ENCODE measurements at places on chromosomes 3 and 15.

- DNase-seq: no peak
Observed at GRCh38 chr3:122377975-122378374, 5.1 kb downstream of the MIX23 start.

- DNase-seq: no peak
Observed at GRCh38 chr3:129286081-129286480, 7.4 kb downstream of the HMCES start.

DNA sequence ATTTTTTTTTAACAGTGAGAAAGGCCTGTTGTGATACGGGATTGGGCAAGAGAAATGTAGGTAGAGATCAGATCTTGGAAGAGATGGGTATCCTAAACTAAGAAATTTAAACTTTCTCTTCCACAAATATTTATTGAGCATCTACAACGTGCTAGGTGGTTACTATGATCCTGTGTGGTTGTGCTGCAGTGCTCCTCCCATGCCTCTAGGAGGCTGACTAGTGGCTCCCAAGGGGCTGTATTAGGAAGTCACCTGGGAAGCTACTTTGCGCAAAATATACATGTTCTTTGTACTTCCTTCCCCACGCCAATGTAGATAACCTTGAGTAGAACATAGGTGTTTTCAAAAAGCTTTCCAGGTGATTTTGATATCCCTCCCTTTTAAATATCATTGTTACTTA, 27.2 kb downstream of the USP3 start:
- no peak for DNase-seq

- no peak for DNase-seq
Observed at GRCh38 chr15:101156509-101157159, 95.2 kb downstream of the CHSY1 start.

DNA sequence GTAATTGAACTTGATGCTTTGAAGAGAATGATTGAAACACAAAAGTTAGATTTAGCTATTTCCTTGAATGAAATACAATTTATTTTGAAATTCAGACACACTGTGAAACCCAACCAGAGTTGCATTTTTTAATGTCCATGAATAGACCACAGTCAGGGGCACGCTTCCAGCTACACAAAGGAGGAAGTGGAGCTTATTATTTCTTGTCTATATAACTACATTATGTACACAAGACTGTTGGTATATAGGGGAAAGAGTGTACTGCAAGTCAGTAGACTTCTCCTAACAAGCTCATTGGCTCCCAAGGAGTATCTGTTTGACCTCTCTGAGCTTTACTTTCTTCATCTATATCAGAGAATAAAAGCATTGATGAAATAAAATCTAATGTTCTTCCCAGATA, 326.2 kb downstream of the RYR3 start:
- no peak for DNase-seq

- DNase-seq: no peak
Observed at GRCh38 chr3:111080413-111080812, 8.8 kb downstream of the NECTIN3 start.

GRCh38 chr15:69163141-69163669, 2.8 kb downstream of the GLCE start:
- DNase-seq: no peak

DNA sequence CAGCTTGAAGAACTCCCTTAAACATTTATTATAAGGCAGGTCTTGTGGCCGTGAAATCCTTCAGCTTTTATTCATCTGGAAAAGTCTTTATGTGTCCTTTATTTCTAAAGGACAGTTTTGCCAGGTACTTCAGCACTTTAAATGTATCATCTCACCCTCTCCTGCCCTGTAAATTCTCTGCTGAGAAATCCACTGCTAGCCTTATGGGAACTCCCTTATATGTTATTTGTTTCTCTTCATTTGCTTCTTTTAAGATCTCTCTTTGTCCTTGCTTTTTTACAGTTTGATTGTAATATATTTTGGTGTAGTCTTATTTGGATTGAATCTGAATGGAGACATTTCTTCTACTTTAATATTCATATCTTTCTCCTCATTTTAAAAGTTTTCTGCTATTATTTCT, 86.7 kb upstream of the RBMS3 start:
- DNase-seq: no peak

GRCh38 chr3:136250903-136251460, 842 bp downstream of the PCCB start:
- DNase-seq: no peak

DNA sequence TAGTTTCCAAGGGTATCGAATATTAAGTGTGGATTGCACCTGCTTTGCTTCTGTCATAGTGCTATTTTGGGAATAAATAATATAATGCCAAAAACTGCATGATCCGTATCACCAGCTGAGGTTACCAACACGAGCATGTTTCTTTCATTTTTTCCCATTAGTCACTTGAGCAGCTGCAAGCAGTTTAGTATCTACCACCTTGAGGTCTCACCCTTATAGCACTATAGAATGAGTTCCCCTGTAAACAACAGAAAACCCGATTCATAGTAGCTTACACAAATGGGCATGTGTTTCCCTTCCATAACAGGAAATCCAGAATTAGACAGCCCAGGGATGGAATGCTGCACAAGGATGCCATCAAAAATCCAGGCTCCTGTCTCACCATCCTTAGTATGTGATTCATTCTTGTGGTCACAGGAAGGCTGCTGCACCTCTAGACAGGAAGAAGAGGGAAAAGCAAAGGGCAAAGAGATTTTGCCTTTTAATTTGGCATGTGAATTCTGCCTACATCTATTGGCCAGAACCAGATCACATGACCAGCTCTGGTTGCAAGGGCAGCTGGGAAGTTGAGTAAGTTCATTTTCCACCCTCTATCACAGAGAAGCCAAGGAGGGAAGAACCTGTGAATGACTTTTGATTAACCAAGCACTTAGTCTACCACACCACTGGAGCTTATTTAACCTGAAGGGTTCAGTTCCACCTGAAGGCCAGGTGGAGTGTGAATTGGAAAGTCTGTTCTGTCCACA, 91.3 kb upstream of the SLC25A36 start:
- no peak for DNase-seq

DNA sequence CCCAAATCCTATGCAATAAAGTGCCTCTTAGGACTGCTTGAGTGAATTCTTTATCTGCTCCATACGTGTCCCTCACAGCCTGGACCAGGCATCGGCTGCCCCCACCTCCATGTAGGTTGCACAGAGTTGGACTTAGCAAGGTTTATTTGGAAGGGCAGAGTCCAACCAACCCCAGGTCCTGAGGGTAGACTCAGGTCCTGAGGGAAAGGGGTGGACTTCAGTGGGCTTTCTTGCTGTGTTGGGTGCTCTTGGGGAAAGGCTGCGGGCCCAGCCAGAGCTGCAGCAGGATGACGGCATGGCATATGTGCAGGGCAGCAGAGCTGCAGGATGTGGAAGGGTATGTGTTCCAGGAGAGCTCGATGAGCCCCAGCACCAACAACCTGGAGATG, 6.5 kb downstream of the ALG3 start:
- DNase-seq: no peak

DNA sequence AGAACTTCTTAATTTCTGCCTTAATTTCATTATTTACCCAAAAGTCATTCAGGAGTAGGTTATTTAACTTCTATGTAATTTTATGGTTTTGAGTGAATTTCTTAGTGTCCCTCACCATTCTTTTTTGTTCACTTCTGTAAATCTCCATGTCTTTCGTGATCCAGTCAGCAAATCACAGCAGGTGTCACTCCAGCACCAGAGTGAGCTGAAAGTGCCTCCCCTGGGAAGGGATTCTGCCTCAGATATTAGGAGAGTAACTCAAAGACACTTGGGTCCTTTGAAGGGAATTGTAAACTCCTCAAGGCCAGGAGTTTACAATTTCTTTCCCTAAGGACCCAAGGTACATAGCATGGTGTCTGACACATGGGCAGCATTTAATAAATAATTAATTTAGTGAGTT, 207.6 kb upstream of the AZI2 start:
- no peak for DNase-seq

GRCh38 chr3:48268936-48269561, 28.1 kb downstream of the ZNF589 start:
- peak; percentile 17 for DNase-seq

- no peak for DNase-seq
Observed at GRCh38 chr3:116153174-116153573, 292.1 kb downstream of the LSAMP start.

DNA sequence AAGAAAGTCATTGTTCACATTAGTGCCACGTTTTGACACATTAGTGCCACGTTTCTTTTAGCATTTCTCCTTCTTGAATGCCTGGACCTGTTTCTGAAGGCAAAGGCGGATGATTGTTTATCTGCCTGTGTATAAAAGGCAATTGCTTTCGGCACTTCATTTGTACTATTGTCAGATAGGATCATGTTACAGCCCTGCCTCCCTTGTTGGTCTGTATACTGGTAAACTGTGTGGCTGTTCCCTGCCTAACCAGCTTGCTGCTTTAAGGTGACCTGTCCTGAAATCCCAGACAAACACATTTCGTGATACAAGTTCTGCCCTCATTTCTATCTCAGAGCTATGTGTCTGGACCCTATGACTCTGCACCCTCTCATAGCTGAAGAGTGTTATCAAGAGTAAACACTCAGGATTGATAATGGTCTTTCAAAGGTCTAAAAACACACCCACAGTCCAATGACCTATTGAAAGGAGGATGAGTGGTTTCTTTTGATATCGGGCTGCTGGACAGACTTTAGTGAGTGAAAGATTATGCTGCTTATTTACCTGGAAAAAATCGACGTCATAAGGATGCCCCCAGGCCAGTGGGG, 276.3 kb upstream of the MCTP2 start:
- DNase-seq: no peak

- DNase-seq: no peak
Observed at GRCh38 chr15:71777216-71777943, 33.0 kb upstream of the NR2E3 start.

DNA sequence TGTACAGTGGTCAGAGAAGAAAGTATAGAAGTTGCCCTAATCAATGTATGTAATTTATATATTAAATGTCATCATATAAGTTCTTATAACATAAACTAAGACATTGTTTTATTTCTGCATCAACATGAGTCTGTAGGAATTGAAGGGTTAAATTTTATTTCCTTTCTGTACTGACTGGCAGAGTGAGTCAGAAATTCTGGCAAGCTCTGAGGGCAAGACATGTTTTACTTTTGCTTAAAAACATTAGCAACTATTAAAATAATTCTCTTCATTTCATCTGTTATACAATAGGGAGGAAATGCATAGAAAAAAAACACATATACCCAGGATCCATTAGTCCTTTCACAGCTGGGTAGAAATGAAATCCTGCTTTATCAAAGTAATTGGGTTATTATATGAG, 171.4 kb upstream of the ALCAM start:
- DNase-seq: no peak

DNA sequence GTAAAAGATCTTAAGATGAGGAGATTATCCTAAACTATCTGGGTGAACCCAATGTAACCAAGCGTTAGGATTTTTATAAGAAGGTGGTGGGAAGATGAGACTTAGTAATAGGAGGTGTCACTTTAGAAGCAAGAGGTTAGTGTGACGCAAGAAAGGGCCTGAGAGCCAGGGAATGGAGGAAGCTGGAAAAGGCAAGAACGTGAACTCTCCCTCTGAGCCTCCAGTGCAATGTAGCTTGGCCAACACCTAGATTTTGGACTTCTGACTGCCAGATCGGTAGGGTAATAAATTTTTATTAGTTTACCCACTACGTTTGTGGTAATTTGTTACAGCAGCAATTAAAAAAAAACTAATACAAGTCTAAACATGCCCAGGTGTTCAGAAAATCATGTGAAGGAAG, 20.8 kb upstream of the CNTN6 start:
- no peak for DNase-seq

DNA sequence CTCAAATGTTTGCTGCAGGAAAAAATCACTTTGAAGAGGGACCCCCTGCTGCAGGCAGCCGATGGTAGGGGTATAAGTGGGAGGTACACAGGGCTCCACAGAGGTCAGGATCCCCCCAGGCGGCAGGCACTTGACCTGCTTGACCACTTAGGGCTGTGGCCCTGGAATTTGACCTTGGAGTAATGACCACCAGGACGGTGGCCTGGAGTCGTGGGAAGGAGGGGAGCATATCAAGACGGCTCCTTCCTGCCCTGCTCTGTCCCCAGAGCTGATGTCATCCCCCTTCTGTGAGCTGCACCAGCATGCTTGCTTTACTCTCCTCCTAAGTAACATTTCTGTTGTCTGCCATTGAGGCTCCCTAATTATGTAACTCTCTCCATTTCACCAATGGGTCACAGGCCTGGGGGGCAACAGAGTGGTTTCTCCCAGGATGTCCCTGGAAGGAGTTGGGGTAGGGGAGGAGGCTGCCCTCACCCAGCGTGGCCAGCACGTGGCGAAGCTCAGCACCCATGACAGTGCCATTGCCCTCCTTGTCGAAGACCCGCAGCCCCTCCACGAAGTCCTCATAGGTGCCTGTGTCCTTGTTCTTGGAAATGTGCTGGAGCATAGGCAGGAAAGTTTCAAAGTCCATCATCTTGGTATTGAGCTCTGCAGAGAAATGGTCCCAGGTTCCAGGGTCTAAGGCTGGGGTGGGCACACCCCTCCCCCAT, 4.1 kb downstream of the MYL3 start:
- DNase-seq: no peak
